ENCODE measurements at places on chromosomes 4 and X.

DNA sequence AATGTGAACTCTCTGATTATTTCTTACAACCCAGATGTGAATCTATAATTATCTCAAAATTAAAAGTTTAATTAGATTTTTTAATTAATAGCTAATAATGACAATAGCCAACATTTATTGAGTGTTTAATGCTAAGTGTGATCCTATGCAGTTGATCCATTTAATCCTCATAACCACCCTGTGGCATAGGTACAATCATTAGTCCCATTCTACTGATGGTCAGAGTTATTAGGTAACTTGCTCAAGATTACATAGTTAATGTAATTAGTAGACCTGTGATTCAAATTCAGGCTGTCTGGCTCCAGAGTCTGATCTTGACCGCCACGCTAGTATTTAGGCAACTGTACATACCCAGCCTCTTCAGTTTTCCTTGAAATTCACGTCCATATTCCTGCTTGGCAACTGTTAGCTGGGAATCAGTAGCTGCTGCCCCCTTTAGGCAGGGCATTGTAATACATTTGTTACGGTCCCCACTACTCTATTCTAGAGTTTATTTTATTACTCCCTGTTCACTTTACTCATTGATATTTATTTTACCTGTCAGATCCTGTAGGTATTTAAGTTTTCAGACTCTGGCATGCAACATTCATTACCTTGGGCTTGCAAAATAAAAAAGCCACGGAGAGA lies 20.6 kb upstream of the TEC start:
- DNase-seq = no peak

DNA sequence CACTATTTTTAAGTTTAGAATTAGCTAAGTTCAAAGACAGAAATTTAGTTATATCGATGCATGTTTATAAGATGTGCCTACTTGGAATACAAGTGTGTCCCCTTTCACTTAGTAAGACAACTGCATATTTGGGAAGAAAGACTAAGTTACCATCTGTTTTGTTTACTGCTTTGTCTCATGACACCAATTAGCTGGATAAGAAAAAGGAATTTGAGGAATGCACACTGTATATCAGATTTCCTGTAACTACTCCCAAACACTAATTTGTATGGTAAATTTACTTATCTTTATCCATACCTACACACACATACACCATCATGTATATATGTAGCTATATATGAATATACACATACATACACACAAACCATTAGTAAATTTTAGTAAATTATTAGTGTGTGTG lies 1442.8 kb upstream of the IGFBP7 start:
- no peak for DNase-seq

DNA sequence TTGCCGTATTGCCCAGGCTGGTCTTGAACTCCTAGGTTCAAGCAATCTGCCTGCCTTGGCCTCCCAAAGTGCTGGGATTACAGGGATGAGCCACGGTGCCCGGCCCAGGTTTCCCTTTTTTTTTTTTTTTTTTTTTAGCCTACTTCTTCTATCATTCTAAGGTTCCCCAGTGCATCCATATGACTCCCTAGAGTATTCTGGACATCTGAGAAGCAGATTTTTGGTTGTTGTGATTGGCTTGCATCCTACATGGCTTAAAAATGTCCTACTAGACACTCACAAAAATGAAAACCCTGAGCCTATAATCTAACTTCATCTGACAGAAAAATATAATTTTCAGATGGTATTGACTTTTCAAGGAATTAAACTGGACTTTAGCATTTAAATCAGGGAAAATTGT lies 41.7 kb downstream of the SMIM14 start:
- DNase-seq = no peak

- DNase-seq = no peak
Observed at GRCh38 chr4:2732526-2732925, 23.6 kb downstream of the TNIP2 start.

DNA sequence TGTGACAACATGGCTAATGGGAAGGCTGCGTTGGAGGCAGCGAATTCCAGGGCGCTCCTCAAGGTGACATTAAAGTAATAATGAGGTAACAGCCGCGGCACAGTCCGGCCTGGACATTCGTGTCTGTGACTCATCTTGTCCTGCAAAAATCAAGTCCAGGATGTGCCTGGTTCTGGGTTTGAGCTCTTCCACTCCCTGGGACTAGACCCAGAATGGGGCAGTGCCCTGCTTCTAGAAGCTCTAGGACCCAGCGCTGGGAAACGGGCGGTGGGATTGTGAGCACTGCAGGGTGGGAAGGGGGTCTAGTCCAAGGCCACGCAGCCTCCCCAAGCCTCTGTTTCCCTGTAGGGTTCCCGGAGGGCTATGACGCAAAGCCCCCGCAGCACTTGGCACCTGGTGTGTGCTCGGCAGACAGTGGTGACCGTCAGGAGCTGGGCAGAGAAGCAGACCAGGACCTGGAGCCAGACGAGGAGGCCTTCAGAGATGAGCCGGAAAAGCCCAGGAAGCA lies 34.9 kb downstream of the HMX1 start:
- no peak for DNase-seq
